ENCODE measurements at places on chromosomes 1 and 21. TPM values are rescaled to one million over a fixed set of nuclear protein-coding genes. Genes with fewer than 3 reads are reported as not detected.

DNA sequence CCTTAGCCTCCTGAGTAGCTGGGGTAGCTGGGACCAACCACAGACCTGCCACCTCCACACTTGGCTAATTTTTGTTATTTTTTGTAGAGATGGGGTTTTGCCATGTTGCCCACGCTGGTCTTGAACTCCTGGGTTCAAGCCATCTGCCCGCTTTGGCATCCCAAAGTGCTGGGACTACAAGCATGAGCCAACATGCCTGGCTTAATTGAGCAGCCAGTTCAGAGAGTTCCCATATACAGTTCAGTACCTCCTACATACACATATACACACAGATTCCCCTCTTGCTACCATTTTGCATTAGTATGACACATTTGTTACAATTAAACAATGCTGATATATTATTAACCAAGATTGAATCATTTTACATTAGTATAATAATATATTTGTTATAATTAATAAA lies 2.9 kb downstream of the RNPEP start:
- DNase-seq, result no peak

DNA sequence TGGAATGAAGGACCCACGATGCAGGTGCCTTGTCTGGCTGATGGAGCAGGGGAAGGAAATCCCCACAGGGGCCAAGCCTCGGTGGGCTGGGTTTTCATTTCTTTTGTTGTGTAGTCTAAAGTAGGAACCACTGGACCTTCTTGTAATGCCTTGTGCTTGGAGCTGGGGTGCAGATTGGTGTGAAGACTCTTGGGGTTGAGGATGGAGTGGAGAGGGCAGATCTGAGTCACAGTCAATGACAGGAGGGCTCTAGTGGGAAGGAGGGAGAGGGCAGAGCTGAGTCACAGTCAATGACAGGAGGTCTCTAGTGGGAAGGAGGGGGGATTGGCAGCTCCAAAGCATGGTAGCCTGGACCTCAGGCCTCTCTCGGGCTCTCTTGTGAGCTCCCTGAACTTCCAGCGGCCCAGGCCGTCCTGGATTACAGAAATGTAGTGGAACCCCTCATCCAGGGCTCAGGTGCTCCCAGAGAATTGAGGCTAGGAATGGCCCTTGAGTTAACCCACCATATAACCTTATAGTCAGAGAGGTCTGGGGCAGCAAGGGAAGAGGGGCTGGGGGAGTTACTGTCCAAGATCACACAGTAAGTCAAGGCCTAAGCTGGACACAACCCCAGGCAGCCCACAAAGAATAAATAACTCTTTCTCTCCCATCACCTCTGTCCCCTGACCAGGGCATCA lies 313.8 kb downstream of the MATN1 start:
- DNase-seq, result no peak

GRCh38 chr1:236009191-236009590 lies 55.7 kb downstream of the NID1 start:
- DNase-seq, result no peak

- DNase-seq, result peak; percentile 84
These were observed 14.0 kb upstream of the PODN start for GRCh38 chr1:53047737-53048736.

GRCh38 chr1:243447347-243447746 lies 191.5 kb downstream of the SDCCAG8 start:
- DNase-seq, result no peak

APCS gene
- not detected for total RNA-seq

KCNJ9 gene
- not detected for total RNA-seq

DNA sequence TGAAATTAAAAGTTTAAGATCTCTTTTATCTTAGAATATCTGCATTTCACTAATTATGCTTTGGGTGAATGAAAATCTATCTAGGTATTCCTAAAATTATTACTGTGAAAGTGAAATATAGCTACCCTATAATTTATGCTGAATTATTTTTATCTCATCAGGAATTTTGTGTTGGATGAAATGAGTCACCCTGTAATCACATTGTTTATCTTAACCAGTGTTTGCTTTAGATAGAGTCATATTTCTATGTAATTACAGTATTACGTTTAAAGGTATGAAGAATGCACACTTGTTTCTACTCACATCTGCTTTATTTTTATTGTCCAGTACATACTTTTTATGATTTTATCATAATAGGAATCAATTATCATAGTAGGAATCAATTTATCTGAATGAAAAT lies 249.2 kb downstream of the NCAM2 start:
- DNase-seq, result no peak

- DNase-seq, result no peak
These were observed 1.2 kb downstream of the CAMSAP2 start for GRCh38 chr1:200739702-200740570.

B4GALT2 gene
- total RNA-seq, result 62.6 TPM

ERRFI1 gene
- total RNA-seq, result 61.5 TPM

LGR6 gene
- 0.68 TPM for total RNA-seq

DNA sequence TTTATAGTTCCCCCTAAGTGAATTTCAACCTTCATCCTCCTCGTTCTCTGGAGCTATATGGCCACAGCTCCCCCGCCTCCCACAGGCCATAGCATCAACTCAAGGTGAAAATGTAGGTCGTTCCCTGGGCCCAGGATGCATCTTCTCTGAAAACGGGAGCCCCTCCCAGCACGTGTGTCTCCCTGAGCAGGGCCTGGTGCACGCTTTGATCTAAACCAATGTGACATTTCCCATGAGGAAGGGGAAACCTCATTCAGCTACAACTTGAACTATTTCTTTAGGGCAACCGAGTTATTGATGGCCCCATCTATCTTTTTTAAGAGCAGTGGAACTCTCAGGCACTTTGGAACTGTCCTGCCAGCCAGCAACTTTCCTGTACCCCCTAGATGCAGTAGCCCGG lies 57.8 kb upstream of the BACE2 start:
- no peak for DNase-seq

DNA sequence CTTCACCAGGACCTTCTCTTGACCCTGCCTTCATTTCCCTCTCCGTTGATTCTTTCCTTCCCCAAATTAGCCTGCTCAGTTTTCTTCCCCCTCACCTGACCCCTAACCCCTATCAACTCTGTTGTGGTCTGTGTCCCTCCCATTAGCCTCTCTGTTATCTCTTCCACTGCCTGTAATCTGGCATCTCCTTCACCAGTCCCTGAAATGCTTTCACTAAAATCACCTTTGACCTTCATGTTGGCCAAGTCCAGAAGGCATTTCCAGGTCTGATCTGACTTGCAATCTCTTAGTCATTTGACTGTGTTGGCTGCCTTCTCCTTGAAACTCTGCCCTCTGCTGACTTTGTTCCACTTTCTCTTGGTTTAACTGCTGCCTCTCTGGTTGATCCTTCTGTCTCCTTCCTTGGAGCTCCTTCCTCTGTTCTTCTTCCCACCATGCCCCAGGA lies 28.2 kb downstream of the ATP8B2 start:
- peak; percentile 7 for DNase-seq

CASQ2 gene
- total RNA-seq, result not detected

- no peak for DNase-seq
These were observed at the start of gene FAM163A for GRCh38 chr1:179742717-179743678. Gene FAM163A, plus strand, starts transcription at chr1:179743291. Its CDS starts 69,807 bp downstream, at chr1:179813098.

LHX4 gene
- under 0.01 TPM for total RNA-seq

- no peak for DNase-seq
These were observed 159.0 kb upstream of the IGSF21 start for GRCh38 chr1:17948594-17948993.

ESPN gene
- 2.7 TPM for total RNA-seq

- DNase-seq, result no peak
These were observed 4.0 kb downstream of the ARHGEF19 start for GRCh38 chr1:16208270-16208987.

LRRC71 gene
- not detected for total RNA-seq

DNA sequence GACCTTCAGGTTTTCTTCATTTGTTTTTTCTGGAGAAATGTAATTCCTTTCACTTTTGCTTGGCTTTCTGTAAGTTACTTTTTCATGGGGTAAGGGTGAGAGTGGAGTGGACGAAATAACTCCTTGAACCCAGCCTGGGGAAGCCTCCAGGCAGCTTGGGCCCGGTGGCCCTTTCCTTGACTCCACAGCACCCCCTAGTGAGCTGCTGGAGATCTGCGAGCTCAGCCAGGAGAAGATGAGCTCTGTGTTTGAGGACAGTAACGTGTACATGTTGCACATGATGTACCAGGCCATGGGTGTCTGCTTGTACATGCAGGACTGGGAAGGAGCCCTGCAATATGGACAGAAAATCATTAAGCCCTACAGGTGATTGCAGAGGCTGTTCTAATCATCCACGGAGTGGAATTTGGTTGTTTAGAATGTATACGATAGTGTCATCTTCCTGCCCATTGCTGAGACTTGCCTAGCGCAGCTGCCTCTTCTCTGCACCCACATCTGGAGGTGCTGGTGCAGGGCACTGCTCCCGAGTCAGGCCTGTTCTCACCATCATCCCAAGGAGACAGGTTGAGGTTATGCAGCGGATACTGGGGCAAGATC lies 51.0 kb downstream of the SMYD2 start:
- no peak for DNase-seq

DNA sequence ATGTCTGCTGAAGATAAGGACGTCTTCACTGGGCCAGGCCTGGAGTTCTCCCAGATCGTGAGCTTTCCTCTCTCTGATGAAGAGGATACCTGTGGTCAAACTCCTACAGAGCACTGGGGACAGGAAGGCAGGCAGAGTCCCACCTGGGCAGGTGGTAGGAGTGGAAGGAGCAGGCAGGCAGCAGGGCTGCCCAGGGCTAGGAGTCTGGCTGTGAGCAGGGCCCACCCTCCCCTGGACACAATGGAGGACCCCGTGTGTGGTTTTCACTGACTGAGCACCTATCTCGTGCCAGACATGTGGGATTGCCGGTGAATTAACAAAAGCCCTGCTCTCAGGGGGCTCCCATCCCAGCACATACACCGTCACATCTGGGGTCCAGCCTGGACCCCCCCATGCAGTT lies 4.9 kb upstream of the SAMD11 start:
- no peak for DNase-seq

DNA sequence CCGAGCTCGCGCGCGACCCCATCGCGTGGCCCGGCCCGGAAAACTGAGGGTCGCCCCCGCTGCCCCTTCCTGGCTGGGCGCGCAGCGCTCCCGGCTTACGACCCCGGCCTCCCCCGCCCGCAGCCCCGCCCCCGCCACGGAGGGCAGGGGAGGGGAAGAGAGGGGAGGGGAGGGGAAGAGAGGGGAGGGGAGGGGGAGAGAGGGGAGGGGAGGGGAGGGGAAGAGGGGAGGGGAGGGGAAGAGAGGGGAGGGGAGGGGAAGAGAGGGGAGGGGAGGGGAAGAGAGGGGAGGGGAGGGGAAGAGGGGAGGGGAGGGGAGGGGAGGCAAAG lies 6.7 kb upstream of the ANKRD65 start:
- DNase-seq, result no peak

- DNase-seq, result no peak
These were observed 151.4 kb upstream of the KIAA0040 start for GRCh38 chr1:175343945-175344344.

HPCAL4 gene
- total RNA-seq, result 0.27 TPM

TIMM17A gene
- total RNA-seq, result 47.2 TPM

AQP10 gene
- not detected for total RNA-seq

DNA sequence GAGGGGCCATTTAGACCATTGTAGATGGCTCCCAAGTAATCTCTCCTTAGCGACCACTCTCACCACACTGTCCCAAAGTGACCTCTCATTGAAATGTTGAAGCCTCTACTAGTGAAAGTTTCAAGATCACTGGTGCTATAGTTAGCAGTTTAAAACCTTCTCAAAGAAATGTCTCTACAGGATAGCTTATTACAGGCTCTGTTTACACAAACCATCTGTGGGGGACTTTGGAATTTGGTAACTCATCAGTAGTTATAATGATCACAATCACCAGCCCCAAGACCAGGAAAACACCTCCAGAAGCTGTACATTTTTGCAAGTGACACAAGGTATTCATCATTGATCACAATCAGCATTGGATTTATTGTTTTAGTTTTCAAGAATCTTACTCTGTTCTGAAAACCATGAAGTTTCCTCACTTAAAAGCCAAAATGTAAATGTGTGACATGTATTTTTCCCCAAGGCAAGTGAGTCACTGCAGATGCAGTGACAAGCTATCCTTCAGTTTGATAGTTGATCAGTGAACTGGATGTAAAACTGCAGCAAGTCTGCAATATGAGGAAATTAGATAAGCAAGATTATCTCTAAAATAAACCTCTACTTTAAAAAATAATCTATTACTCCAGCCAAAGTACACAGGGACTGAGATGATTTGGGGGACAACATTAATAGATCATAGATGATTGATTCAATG lies 41.9 kb downstream of the C21orf91 start:
- DNase-seq, result no peak

ESRRG gene
- 0.34 TPM for total RNA-seq

MYOCOS gene
- not detected for total RNA-seq

DNA sequence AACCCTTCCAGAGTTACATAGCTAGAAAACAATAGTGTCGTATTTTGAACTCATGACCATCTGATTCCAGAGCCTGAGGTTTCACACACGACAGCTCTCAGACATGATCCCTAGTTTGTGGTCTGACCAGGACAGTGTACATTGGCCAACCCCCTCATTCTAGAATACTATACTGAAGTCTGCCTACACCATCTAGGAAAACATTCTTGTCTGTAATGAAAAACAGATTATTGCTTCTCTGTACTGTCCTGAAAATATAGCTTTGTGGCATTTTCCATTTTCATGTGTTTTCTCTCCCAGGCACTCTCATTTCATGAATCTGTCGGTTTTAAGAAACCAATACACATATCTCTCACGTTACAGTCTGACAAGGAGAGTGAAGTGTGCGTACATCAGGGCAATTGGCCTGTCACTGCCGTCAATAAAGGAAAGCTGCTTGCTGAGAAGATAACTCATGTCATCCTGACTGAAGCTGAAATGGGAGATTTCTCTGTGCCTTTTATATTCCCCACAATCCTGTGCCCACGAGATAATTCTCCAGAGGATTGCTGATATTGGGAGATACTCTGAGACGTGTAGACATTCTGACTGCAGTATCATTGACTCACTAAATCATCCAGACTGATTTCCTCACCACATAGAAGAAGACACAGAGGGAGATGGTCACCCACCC lies 585.6 kb downstream of the PLPP3 start:
- DNase-seq, result no peak

- peak; percentile 74 for DNase-seq
These were observed 30.8 kb downstream of the IER5 start for GRCh38 chr1:181119093-181119989.

GRCh38 chr1:51032936-51033335 lies 62.9 kb downstream of the CDKN2C start:
- DNase-seq, result no peak

DNA sequence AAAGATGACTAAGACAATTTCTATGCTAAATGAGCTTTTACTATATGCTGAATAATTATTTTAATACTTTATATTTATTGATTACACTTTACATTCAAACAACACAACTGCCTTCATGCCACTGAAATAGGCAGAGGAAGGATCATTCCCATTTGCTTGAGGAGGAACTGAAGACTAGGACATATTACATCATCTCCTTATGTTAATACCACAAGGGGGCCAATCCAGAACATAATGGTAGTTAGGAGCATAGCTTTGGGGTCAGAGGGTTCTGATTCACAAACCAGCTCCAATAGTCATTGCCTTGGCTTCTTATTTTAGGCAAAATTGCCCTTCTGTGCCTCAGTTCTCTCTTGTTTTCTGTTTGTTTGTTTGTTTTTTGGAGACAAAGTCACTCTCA lies 306.5 kb downstream of the KCNH1 start:
- DNase-seq, result no peak
